ENCODE measurements at places on chromosomes 11 and 22.
A peak's percentile ranks its signal among the peaks of the same experiment; 100 is the strongest.

DNA sequence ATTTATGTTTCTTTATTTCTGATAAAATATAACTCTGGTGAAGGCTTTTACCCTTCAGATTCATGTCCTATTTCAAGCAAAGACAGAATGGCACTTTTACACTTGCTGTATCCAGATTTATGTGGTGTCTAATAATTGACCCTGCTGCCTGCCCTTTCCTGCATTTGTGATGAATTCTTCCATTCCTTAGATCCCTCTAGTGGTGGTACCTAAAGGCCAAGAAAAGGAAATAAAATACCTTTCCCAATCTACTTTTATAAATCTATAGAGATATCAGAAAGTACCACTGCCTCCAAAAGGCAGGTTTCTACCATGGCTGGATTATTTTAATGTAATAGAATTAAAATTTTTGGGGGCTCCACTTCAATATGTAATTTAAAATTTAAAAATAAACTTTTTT is 34.2 kb downstream of the CCDC81 start:
- DNase-seq, result no peak

DNA sequence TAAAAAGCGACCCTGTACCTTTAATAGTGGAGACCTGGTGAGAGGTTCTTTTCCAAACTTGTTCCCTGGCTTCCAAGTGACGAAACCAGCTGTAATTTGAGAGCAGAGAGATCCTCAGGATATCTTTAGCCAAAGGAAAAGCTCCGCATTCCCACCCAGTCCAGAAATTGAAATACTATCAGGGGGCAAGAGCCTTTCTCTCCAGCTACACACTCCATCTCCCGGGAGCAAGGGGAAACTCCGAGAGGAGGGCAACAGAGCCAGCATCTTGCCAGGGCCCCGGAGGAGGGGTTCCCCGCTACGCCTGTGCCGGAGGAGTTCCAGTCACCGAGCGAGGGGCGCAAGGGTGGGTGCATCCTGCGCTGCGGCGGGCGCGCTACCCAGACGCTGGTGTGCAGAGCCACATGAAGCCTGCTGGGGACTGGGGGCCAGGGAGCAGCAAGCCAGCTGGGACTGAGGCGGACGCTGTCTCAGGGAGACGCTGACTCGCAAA is at the start of gene FIBIN:
Gene FIBIN, plus strand, starts transcription at position 148 of the 493 bp plus-strand sequence. CDS start 415 bp downstream, outside the sequence.
- no peak for DNase-seq

DNA sequence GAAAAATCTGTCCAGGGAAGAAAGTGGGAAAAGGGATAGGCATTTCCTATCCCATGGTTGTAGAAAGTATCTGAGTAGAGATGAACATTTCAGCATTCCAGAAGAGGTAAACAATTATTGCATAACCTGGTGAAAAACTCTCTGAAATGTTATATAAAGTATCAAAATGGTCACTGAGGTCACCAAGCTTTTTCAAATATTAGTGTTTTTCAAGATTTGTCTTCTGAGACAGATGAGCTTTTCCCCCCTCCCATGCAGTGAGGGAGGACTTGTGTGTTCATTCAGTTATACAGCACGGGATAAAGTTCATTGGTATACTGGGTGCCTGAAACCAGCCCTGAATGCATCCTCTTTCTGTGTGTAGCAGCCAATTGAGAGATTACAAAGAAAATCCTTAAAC is 1.9 kb upstream of the DEPDC7 start:
- DNase-seq, result no peak

- DNase-seq, result no peak
These were observed 6.8 kb upstream of the HEPACAM start for GRCh38 chr11:124942466-124943253.

DNA sequence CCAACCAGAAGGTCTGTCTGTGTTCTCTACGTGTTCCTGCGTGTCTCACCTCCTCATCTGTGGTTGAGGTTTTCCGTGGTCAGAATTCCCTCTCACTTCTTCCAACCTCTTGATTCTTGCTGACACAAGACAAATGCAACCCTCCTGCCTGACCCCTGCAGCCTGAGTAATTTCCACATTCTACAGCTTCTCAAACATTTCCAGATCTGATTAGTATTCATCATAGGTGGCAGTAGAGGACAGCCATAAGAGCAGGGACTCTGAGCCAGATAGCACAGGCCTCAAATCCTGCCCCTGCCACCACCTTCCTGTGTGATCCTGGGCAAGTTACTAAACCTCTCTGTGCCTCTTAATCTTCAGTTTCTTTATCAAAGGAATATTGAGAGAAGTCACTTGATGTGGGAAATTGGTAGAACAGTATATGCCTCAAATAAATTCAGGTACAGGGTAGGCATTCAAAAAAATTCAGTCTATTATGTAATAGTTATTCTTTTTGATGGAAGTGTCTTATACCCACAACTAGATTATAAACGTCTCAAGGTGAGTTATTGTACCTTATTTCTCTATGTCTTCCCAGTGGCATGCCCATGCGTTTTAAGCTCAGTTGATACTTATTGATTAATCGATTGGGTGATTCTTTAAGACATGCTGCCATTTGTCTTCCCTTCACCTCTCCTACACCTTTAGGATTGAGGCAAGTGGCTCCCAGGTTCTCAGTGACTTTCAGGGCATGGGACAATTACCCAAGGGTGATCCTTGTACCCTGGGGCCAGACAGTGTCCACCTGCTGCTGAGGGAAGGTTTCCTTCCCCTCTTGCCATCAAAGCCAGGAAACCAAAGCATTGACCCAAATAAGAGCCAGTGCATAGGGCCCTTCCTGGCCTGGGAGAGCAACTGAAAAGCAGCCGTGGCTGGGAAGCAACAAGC is 19.6 kb downstream of the POU2AF1 start:
- DNase-seq, result no peak

- no peak for DNase-seq
These were observed 59.8 kb downstream of the PDE2A start for GRCh38 chr11:72614381-72614780.

DNA sequence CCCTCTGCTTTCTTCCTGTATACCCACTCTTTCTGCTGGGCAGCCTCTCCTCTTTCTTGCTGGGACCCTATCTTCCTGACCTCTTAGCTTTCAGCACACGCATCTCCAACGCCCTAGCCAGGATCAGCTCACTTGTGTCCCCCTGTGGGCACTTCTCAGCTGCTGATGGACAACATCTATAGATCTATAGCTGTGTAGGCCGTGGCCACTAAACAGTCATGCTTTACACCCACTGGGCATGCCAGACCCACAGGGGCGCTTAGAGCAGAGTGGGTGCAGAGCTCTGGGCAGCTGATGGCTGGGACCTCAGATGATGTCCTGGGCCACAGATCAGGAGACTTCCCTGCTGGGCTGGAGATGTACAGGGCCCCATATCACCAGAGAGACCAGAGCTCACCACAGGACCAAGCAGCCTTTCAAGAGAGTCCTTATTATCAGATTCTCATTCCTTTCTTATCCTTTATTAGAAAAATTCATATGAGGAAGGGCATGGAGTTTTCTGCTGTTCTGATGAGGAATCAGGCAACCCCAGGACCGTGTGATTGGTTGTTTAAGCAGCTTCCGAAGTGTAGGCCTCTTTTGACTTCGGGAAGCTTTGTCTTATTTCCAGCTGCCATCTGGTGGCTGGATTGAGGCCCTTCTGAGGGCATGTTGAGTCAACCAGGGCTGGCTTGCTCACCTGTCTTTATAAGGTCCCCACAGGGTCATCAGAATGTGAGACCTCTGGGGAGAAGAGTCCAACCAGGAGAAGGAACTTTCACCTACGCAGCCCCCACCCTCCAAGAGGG is 60.5 kb downstream of the OSBP2 start:
- DNase-seq, result peak; percentile 51

DNA sequence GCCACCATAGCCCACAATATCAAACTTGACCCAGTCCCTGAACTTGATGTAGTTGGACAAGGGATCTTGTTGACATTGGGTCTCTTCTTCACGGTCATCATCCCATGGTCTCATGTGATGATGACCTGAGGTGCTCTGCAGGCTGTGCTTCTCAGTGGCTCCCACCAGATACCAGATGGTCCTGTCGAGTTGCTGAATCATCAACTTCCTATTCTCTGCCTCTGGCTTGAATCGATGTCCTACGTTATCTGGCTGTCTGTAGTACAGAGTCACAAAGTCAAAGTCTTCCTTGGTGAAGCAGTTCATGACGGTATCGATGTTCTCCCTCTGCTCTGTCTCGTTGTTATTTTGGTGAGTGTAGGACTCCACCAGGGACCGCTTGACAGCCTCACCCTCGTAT is 145.7 kb upstream of the ALDH3B2 start:
- DNase-seq, result no peak
